ENCODE measurements at places on chromosomes 2 and 18. TPM values are rescaled to one million over a fixed set of nuclear protein-coding genes. Genes with fewer than 3 reads are reported as not detected.

Gene REG1B
- not detected for total RNA-seq

GRCh38 chr2:74092275-74092674 is 55.4 kb downstream of the BOLA3 start:
- H3K27me3 ChIP-seq: no peaks in the 10 kb centered on the region
- peaks cover 10% of the 10 kb centered on the region for H3K36me3 ChIP-seq
- DNase-seq: no peak
- H3K4me3 ChIP-seq: no peak overlapping the region

- no peaks in the 10 kb centered on the region for H3K36me3 ChIP-seq
- H3K4me3 ChIP-seq: no peak overlapping the region
- no peak for DNase-seq
- H3K27me3 ChIP-seq: no peaks in the 10 kb centered on the region
These were observed 15.0 kb downstream of the GPR45 start for GRCh38 chr2:105256431-105257047.

Gene LYPD1
- not detected for total RNA-seq

Gene FEV
- total RNA-seq: not detected
